ENCODE measurements at places on chromosomes 6 and 20. TPM values are rescaled to one million over a fixed set of nuclear protein-coding genes. Genes with fewer than 3 reads are reported as not detected.

EFCAB8 gene
- total RNA-seq = 0.70 TPM

YTHDF1 gene
- 39.1 TPM for total RNA-seq

GSTA3 gene
- not detected for total RNA-seq

AK9 gene
- total RNA-seq = 3.8 TPM

CST2 gene
- not detected for total RNA-seq

OSBPL2 gene
- total RNA-seq = 49.5 TPM

VIP gene
- total RNA-seq = not detected

SIRPB2 gene
- not detected for total RNA-seq

TBX18 gene
- not detected for total RNA-seq

ALDH5A1 gene
- total RNA-seq = 14.6 TPM

SLC16A10 gene
- total RNA-seq = 7.8 TPM

CNKSR3 gene
- not detected for total RNA-seq

KCNK16 gene
- not detected for total RNA-seq

OR2J3 gene
- not detected for total RNA-seq

ABHD16B gene
- total RNA-seq = not detected

MUCL3 gene
- total RNA-seq = not detected

HNF4A gene
- not detected for total RNA-seq

NMBR gene
- total RNA-seq = not detected

MOXD1 gene
- total RNA-seq = 0.07 TPM

TRIM15 gene
- 1.6 TPM for total RNA-seq

ADAM33 gene
- total RNA-seq = not detected

Data from activated naive CD4-positive, alpha-beta T cell treated with anti-CD3 and anti-CD28 coated beads, Interleukin-2, amount 50 U/mL, for 72 hours (primary cell).